ENCODE measurements at places on chromosomes 1 and 21. TPM values are rescaled to one million over a fixed set of nuclear protein-coding genes. Genes with fewer than 3 reads are reported as not detected.

- DNase-seq = peak; percentile 37
These were observed 88.6 kb downstream of the NUF2 start for GRCh38 chr1:163410073-163410999.

- peak; percentile 91 for DNase-seq
These were observed 2.8 kb upstream of the CD1D start for GRCh38 chr1:158177700-158178450.

DNA sequence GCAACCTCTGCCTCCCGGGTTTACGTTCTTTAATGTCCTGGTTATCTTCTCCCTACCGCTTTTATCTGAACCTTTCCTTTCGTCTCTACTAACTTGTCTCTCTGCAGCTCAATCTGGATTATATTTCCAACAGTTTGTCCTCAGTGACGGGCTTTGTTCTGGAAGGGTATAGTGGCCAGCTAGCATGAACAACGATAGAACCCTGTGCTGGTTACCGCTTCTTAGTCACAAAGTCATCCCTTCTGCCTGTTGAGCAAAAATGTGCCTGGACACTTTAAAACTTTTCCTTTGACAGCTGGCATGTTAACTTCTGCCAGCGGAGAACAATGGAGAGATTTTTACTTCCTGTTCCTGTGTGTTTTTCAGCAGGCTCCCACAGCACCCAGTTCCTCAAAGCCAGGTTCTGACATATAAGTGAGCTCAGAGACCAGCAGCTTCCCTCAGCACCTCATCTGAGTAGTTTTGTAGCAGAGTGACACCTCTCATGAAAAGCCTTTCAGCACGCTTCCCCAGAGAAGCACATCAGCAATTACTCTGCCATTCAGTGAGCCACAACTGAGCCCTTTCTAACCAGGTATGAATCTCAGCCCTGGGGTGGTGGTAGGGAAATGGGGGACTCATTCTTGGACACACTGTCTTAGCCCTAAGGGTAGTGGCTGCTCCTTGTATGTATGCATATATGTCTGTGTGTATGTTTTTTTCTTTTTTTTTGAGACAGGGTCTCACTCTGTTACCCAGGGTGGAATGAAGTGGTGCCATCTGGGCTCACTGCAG is 23.6 kb upstream of the CCDC17 start:
- no peak for DNase-seq

GRCh38 chr21:34835526-34835925 is 166.7 kb downstream of the CLIC6 start:
- DNase-seq = peak; percentile 42

DNA sequence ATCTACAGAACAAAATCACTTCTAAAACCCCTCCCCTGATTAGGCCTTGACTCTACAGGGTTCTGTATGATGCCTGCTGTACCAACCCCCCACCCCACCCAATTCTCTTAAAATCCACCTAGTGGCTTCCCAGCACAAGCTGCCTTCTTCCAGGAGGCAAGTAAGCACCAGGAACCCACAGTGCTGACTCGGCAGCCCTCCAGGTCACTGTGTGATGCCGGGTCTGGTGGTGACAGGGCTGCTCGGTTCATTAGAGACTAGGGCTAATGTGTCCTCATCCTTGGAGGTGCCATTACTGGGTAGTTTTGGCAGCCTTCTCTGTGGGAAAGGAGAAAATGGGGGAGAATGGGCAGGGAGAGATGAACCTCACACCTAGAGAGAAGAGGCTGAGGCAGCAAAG is 363.5 kb downstream of the PTPRU start:
- DNase-seq = no peak

GRCh38 chr1:192343344-192343743 is 26.6 kb downstream of the RGS21 start:
- no peak for DNase-seq

- DNase-seq = no peak
These were observed 9.2 kb upstream of the UMODL1 start for GRCh38 chr21:42061986-42062235.

DNA sequence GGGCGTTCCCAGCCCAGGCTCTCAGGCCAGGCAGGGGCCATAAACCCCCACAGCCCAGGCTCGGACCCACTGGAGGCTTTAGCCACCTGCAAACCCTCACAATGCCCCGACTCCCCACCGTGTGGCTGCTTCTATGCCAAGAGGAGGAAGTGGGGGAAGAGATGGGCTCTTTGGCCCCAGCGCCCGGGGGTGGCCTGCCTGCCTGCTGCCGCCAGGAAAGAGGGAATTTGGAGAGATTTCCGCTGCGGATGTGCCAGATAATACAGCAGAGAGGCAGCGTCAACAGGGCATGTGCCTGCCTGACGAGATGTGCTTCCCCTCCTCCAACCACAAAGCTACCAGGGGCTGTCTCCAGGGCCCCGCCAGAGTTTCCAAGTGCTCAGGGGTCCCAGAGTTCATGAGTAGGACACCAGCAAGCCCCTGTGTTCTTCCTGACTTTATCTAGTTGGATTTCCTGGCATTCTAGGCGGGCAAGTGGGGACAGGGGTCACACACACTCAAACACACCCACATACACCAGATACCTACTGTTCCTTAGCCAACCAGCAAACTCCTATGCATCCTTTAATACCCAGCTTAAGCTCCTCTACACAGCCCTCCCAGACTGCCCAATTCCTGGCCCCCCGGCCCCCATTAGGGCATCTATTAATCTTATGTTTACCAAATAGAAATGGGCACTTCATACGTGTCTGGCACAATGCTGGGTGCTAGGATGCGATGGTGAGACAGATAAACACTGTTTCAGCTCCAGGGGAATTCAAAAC is 14.1 kb downstream of the EPHA2 start:
- peak; percentile 67 for DNase-seq

DNA sequence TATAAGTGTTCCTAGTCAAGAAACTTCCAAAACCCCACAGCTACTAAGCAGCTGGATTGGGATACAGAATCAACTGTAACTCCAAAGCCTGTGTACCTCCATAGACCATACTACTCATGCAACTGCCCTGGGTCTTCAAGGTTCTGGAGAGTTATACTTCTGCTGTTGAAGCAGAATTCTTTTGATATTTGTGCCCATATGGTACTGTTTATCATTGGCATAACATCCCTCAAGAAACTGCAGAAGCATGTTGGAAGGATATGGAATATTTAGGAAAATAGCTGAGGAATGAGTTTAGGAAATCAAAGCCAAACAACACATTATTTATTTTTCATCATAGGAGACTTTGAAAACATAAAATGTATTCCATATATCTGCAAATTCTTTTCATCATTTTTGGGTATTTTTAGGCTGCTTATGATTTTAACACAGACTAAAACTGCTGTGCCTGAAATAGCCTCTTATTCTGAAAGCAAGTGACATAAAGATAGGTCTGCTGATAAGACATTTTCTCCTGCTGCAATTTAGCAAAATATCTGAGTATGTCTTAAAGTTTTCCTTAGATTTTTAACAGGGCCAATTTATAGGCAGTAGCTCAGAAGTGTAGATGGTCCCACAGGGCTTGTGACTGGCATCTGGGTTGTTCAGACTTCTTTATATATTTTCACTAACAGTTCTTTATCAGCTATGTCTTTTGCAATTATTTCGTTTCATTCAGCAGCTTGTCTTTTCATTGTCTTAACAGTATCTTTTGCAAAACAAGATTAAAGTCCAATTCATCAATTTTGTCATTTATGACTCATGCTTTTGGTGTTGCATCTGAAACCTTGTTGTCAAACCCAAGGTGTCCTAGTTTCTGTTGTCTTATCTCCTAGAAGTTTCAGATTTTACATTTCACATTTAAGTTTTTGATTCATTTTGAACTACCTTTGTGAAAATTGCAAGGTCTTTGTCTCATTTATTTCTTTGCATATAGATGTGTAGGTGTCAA is 41.1 kb upstream of the ZNF124 start:
- no peak for DNase-seq

Gene OR6N1
- not detected for polyA plus RNA-seq

Gene TSPAN1
- polyA plus RNA-seq = 6.5 TPM

Gene LRRC47
- 16.9 TPM for polyA plus RNA-seq

Gene DYNLT5
- polyA plus RNA-seq = 0.33 TPM
